Cerebellum (tissue), 4 donors: ENCODE measurements at places on chromosomes 7 and 10. TPM values are rescaled to one million over a fixed set of nuclear protein-coding genes. Genes with fewer than 3 reads are reported as not detected.

Gene ABCA13
- total RNA-seq, result 0.64 TPM

Gene ADARB2
- total RNA-seq, result 8.2 TPM

Gene DYDC2
- total RNA-seq, result 1.2 TPM

GRCh38 chr7:55514546-55515265 is 57.6 kb downstream of the VOPP1 start:
- DNase-seq, result no peak

GRCh38 chr10:31099094-31099493 is 67.4 kb upstream of the ZNF438 start:
- no peak for DNase-seq

DNA sequence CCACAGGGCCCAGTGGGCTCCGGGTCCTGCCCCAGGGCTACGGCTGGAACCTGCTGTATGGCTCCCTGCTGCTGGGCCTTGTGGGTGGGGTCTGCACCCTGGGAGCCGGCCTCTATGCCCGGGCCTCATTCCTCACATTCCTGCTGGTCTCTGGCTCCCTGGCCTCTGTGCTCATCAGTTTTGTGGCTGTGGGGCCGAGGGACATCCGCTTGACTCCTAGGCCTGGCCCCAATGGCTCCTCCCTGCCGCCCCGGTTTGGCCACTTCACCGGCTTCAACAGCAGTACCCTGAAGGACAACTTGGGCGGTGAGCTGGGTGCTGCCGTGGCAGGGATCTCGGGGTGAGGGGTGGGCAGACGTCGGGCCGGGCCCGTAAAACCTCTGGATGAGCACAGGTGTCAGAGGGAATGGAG is 4.4 kb downstream of the SLC12A9 start:
- DNase-seq, result no peak
